ENCODE measurements at places on chromosomes 5 and 9.

GRCh38 chr5:7881091-7881490 is 12.1 kb downstream of the MTRR start:
- DNase-seq = no peak

- no peak for DNase-seq
Measured at GRCh38 chr5:176820937-176821336, 10.6 kb downstream of the UNC5A start.

DNA sequence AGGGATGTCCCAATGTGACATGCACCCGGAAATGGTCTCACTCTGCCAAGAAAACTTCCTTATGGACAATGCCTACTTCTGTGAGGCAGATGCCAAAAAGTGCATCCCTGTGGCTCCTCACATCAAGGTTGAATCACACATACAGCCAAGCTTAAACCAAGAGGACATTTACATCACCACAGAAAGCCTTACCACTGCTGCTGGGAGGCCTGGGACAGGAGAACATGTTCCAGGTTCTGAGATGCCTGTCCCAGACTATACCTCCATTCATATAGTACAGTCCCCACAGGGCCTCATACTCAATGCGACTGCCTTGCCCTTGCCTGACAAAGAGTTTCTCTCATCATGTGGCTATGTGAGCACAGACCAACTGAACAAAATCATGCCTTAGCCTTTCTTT is 37.6 kb upstream of the CCDC152 start:
- peak; percentile 6 for DNase-seq

DNA sequence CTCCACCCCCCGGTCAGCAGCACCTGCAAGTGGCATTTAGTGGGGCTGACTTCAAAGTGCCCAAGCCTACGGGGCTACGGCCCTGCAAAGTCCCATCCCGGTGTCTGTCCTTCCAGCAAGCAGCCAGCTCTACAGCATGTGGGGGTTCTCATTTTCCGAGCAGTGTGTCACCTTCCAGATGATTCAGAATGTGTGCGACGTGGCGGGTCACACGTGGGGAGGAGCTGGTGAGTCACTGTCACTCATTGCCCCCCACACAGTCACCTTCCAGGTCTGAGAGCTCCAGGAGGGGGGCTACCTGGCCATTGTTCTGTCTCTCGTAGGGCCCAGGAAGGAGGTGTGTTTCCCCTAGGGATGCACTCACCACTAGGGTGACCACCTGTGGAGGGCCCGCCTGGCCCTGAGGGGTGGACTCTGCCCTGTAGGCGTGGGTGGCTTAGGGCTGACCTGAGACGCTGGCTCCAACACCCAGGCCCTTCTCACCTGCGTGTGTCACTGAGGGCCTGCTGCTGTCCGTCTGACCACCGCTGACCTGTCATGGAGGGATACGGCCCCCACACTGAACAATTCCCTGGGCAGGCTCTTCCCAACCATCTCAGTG is 70.2 kb downstream of the SEMA4D start:
- no peak for DNase-seq

DNA sequence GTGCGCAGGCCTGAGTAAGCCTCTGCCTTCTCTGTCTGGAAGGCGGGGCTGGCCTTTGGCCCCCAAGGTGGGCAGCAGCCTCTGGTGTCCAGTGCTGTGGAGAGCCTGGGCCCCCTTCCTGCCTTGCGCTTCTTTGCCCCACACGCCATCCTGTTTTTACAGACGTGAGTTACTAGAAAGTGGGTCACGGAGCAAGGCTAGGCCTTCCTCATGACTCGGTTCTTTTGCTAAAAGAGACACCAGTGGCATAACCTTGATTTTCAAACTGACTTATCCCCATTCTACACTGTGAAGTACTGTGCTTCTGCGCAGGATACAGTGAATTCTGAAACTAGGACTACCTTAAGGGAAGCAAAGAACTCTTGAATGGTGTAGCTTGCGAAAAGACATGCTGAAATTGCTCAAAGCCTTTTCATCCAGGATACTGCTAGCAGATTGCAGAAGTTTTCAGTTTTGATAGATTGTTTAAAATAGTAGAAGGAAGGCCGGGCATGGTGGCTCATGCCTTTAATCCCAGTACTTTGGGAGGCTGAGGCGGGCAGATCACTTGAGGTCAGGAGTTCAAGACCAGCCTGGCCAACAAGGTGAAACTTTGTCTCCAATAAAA is 7.2 kb downstream of the ROPN1L start:
- DNase-seq = no peak

DNA sequence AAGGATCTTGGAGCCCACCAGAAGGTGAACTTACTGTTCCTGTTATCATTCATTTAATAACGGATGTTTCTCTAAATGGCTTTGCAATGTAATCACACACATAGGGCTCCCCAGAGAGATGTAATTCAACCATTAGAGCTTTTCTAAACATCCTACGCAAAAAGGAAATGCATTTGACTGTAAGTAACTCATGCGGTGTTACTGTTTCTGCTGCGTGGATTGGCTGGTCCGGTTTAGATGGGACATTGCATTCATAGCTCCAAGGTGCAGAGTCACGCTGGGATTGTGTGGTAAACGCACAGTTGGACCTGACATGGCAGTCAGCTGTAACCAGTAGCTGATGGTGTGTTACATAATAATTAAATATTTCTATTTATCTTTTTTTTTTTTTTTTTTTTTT is 185.5 kb upstream of the OTULINL start:
- DNase-seq = no peak

- peak; percentile 53 for DNase-seq
Measured at GRCh38 chr5:124124711-124125229, 612.8 kb downstream of the CSNK1G3 start.

- DNase-seq = no peak
Measured at GRCh38 chr5:142235870-142236672, 88.8 kb downstream of the SPRY4 start.

- DNase-seq = no peak
Measured at GRCh38 chr9:83403527-83404238, 134.5 kb downstream of the FRMD3 start.

DNA sequence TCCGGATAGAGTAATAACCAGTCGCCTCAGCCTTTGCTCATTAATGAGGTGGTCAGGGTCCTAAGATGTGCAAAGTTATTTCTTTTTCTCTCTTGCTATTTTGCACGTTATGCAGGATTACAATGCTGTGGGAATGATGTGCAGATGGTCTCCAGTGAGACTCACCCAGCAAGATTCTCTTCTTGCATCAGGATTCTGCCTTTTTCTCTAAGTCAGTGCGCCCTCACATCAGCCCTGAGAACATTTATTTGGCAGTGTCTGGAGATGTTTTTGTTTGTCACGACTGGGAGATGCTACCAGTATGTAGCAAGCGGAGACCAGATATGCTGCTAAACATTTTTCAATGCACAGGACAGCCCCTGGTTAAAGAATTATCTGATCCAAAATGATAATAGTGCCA is 280.3 kb upstream of the WWC1 start:
- DNase-seq = no peak
